NCI-H510A treated with DMSO at 0.1 percent for 48 hours (cell line): ENCODE measurements at places on chromosomes 5 and 9.

- DNase-seq: no peak
These were observed 205.6 kb upstream of the DMRTA1 start for GRCh38 chr9:22241024-22241423.

- DNase-seq: no peak
These were observed 111.8 kb upstream of the SLC44A1 start for GRCh38 chr9:105132606-105133005.

- peak; percentile 63 for DNase-seq
These were observed 47.8 kb downstream of the ANXA2R start for GRCh38 chr5:42992088-42992879.

GRCh38 chr5:145478651-145479050, 356.5 kb downstream of the PRELID2 start:
- no peak for DNase-seq

DNA sequence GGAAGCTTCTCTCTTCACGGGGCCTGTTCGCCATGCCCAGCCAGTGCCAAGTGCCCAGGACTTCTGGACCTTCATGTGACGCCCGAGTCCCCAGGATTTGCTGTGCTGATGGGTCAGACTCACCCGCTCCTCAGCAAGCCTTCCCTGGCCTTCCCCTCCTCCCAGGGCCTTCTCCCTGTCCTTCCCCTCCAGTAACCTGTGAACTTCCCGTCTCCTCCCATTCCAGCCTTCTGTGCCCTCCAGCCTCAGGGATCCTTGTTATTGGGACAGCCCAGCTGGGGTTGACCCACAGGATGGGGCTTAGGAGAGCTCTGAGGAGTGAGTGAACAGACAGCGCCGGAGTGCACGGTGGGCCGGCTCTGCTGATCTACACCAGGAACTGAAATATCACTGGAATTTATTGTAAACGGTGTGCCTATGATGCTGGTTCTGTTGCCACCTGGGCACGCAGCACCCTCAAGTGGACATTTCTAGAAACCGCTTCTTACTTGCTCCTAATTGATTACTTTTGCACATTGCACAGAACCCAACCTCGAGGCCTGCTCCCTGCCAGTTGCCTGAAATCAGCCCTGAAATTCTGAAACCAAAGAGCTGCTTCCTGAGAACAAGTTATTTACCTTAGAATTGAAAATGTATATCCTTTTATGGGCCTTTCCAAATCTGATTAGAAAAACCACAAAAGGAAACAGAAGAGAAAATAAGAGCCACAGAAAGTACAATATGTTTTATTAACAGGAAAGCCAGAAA, 1.5 kb downstream of the SPAAR start:
- peak; percentile 28 for DNase-seq

DNA sequence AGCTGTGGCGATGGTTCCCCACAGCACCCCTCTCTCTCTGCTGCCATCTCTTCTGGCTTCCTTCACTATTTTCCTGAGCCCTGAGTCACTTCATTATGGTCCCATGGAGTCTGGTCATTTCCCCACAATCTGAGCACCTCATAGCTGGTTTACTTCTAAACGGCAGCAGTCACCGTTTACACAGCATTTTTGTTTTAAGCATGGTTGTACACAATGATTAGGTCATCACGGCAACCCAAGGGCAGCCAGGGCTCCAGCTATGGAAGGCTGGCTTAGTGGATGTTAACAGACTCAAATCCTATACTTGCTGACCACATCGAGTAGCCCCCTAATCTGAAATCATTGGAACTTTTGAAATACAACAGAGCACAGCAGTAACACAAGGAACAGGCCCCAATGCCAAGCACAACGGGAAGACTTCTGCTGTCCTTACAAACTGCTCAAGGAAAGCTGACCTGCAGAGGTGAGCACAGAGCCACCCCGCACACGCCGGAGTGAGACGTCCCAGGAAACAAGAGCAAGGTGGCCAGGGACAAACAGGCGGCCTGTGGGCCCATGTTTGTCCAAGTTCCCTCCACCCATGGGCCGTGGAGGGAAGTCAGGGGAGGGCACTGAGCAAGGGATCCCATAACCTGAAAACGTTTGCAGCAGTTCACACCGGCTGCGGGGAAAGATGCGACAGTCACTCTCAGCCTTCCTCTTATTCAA, 22.9 kb downstream of the CAMSAP1 start:
- no peak for DNase-seq

DNA sequence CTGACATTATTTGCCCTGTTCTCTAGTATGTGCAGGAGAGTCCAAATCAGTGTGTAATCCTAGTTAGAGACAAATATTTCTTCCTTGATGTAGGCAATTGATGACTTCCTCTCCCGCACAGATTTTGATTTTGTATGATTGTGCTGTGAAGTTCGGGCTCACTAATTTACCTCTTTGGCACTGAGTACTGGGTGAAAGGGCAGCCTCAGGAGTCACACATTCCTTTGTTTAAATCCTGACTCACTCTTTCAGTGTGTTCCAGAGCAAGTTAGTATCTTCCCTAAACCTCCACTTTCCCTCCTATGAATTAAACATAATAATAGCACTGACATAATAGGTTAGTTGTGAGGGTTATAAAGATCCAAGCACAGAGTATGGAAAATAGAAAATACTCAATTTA, 269.7 kb downstream of the ISL1 start:
- DNase-seq: no peak

DNA sequence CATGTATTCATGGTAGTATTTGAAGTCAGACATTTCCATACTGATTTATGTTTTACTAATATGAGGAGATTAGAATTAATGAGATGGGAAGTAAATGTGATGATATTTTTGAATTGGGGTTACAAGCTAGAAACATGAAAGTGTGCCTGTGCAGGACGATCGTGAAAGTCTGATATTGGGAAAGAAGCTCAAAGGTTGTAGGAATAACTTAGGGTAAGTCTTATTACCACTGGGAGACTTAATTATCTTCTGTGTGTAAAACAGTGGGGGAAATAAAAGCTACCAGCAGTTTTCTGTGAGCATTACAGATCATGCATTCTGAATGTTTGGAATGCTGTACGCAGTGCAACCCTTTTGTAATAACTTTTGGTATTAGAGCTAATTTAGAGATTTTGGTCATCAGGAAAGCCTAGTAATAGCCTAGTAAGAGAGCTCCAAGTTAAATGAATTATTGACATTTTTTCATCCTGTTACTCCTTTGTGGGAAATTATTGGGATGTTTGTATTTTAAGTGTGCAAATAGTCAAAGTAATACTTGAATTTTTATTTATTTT, 153.9 kb downstream of the PCSK5 start:
- DNase-seq: no peak

GRCh38 chr9:21611891-21612290, 129.8 kb upstream of the IFNE start:
- no peak for DNase-seq

DNA sequence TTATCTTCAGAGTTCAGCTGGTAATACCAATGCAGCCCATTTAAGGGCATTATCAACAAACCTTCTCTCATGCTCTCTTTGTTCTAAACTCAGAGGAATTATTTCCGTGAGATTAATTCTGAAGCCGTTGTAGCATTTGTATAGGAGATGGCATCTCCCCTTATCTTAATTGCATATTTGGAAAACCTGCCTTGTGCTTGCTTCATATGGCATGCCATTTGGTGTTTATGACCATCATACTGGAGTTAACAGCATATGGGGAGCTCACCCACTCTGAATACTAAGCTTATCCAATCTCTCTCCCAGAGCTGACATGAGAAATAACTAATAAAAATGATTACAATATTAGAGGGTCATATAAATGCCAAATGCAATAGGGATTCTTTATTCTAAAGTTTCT, 243.2 kb downstream of the BRINP1 start:
- DNase-seq: no peak

DNA sequence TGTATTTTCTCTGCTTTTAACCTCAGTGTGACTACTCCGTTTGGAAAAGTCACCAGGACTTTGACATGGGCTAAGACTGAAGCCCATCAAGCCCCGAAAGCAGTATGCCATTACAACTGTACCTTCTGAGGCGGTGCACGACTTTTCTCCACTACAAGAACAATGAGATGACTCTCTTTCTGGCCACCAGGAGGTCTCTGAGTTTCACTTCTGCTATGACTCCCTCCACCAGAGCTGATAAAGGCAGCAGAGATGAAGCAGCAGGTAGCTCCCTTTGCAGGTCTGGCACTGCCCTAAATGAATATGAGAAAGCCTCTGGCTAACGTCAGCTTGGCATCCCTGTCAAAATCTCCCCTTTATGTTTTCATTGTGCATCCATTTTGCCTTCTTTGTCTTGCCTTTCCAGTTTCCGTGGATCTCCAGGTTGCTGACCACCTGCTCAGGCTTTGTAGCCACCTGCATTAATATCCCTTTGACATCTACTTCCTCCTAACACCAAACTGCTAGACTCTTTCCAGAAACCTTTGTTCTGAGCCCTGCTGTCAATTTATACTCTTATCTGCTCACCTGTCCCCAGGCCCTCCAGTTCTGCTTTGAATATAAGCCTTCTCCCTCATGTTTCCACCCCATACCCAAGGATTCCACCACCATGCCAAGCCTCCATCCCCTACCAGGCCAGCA, 221.7 kb downstream of the ZNF608 start:
- no peak for DNase-seq

- peak; percentile 29 for DNase-seq
These were observed 723.3 kb upstream of the GRAMD2B start for GRCh38 chr5:125699860-125700259.

- DNase-seq: no peak
These were observed 36.0 kb downstream of the ADAM19 start for GRCh38 chr5:157539503-157540022.

DNA sequence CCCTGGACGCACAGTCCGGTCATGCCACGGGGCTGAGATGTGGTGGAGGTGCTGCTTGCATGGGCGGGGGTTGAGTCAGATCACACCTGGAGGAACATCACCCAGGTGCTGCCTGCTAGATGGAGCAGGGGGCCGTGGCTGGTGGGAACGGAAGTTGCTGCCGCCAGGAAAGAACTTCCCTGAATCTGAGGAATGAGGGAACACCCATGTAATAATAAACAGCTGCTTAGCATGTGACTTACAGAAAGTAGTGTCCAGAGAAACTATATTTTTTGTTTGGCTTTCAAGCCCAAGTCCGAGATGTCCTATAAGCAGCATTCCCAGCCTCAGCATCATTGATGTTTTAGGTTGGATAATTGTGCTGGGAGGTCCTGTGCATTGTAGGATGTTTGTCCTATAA, 27.1 kb upstream of the FAM240B start:
- DNase-seq: no peak

GRCh38 chr5:84228266-84228665, 156.4 kb downstream of the EDIL3 start:
- no peak for DNase-seq
